Psoas muscle (tissue), 8 donors: ENCODE measurements at places on chromosomes 2 and 18. TPM values are rescaled to one million over a fixed set of nuclear protein-coding genes. Genes with fewer than 3 reads are reported as not detected.

GRCh38 chr2:239137165-239137897 is 263.5 kb downstream of the HDAC4 start:
- H3K27me3 ChIP-seq: no peaks in the 10 kb centered on the region
- no peak overlapping the region for H3K27ac ChIP-seq
- DNase-seq: peak; percentile 46
- peaks cover 99% of the 10 kb centered on the region for H3K36me3 ChIP-seq

DNA sequence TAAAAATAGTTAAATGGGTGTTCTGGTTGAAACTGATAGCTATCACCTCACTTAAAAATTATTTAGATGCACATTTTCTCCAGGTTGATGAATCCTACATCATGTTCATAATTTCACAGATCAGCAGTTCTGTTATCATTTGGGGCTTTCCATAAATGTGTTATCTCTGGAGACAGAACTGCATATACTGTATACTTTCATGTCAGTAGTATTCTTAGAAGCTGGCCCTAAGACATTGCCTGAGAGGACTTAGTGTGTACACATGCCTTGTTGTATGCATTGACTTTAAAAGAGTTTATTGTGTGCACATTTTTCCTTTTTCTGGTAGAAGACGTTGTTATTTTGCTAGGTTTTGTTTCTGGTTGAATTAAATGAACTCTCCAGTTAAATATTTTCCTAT is 41.0 kb downstream of the PIK3C3 start:
- H3K36me3 ChIP-seq: peaks cover 6% of the 10 kb centered on the region
- H3K27ac ChIP-seq: no peak overlapping the region
- H3K4me3 ChIP-seq: no peak overlapping the region
- no peak for DNase-seq
- no peaks in the 10 kb centered on the region for H3K27me3 ChIP-seq

GRCh38 chr2:111896576-111896975 is 1.8 kb upstream of the MERTK start:
- H3K36me3 ChIP-seq: no peaks in the 10 kb centered on the region
- peaks cover 5% of the 10 kb centered on the region for H3K4me1 ChIP-seq
- no peak overlapping the region for H3K4me3 ChIP-seq
- H3K27ac ChIP-seq: no peak overlapping the region
- peaks cover 5% of the 10 kb centered on the region for H3K27me3 ChIP-seq
- no peak for DNase-seq

GRCh38 chr2:32718752-32719151 is 90.9 kb downstream of the TTC27 start:
- no peaks in the 10 kb centered on the region for H3K27me3 ChIP-seq
- DNase-seq: no peak
- H3K27ac ChIP-seq: no peak overlapping the region
- H3K4me1 ChIP-seq: peaks cover 30% of the 10 kb centered on the region
- H3K4me3 ChIP-seq: no peak overlapping the region

DNA sequence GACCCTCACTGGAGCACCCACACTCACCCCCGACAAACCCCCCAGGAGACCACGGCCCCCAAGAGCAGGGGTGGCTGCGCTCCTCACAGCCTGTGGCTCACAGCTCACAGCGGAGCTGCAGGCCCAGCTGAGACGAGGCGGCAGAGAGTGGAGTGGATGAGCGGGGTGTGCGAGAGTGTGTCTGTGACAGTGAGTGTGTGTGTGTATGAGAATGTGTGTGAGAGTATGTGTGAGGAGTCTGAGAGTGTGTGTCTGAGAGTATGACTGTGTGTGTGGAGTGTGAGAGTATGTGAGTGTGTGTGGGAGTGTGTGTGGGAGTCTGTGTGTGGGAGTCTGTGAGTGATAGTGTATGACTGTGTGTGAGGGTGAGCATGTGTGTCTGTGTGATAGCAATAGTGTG is 55.3 kb upstream of the ID2 start:
- no peak overlapping the region for H3K27ac ChIP-seq
- H3K4me3 ChIP-seq: no peak overlapping the region
- no peaks in the 10 kb centered on the region for H3K36me3 ChIP-seq

DNA sequence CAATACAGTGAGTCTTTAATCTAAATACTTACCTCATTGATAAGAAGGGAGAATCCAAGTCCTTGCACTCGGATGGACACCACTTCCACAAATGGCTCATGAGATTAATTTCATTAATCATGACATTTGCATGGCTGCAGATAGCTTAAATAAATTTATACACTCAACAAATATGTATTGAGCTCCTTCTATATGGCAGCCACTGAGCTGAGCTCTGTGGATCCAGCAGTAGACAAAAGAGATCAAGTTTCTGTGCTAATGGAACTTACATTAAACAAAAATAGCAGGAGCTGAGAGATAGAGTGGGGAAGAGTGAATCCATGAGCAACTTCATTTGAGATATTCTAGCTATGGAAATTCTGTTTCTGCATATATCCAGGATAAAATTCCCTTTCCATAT is 44.4 kb downstream of the RAB27B start:
- no peaks in the 10 kb centered on the region for H3K4me1 ChIP-seq
- H3K36me3 ChIP-seq: no peaks in the 10 kb centered on the region
- H3K27ac ChIP-seq: no peak overlapping the region
- no peaks in the 10 kb centered on the region for H3K27me3 ChIP-seq
- no peak for DNase-seq

- peaks cover 29% of the 10 kb centered on the region for H3K4me1 ChIP-seq
- peaks cover 9% of the 10 kb centered on the region for H3K36me3 ChIP-seq
- peak overlapping the region; percentile 85 for H3K4me3 ChIP-seq
- H3K27me3 ChIP-seq: no peaks in the 10 kb centered on the region
- peak overlapping the region; percentile 98 for H3K27ac ChIP-seq
These were observed 809 bp downstream of the DBI start for GRCh38 chr2:119367472-119368099.

GRCh38 chr2:133143645-133144044 is 424.6 kb downstream of the NCKAP5 start:
- no peak overlapping the region for H3K4me3 ChIP-seq
- H3K27me3 ChIP-seq: no peaks in the 10 kb centered on the region
- no peaks in the 10 kb centered on the region for H3K36me3 ChIP-seq
- DNase-seq: no peak
- no peak overlapping the region for H3K27ac ChIP-seq
- no peaks in the 10 kb centered on the region for H3K4me1 ChIP-seq

- H3K27ac ChIP-seq: no peak overlapping the region
- no peaks in the 10 kb centered on the region for H3K27me3 ChIP-seq
- no peaks in the 10 kb centered on the region for H3K4me1 ChIP-seq
- peak; percentile 39 for DNase-seq
- H3K4me3 ChIP-seq: no peak overlapping the region
These were observed 79.6 kb downstream of the GLI2 start for GRCh38 chr2:120815292-120815691.

- no peak overlapping the region for H3K27ac ChIP-seq
- no peak overlapping the region for H3K4me3 ChIP-seq
- H3K27me3 ChIP-seq: no peaks in the 10 kb centered on the region
These were observed 179.6 kb upstream of the FBXO11 start for GRCh38 chr2:48085888-48086287.

- no peak overlapping the region for H3K27ac ChIP-seq
- H3K27me3 ChIP-seq: no peaks in the 10 kb centered on the region
- H3K4me1 ChIP-seq: no peaks in the 10 kb centered on the region
- H3K4me3 ChIP-seq: no peak overlapping the region
- no peaks in the 10 kb centered on the region for H3K36me3 ChIP-seq
These were observed 125.1 kb downstream of the SLC39A10 start for GRCh38 chr2:195782156-195782555.

GRCh38 chr2:27149570-27150405 is 984 bp downstream of the TCF23 start:
- H3K27ac ChIP-seq: no peak overlapping the region
- no peak overlapping the region for H3K4me3 ChIP-seq
- no peak for DNase-seq
- no peaks in the 10 kb centered on the region for H3K27me3 ChIP-seq

DNA sequence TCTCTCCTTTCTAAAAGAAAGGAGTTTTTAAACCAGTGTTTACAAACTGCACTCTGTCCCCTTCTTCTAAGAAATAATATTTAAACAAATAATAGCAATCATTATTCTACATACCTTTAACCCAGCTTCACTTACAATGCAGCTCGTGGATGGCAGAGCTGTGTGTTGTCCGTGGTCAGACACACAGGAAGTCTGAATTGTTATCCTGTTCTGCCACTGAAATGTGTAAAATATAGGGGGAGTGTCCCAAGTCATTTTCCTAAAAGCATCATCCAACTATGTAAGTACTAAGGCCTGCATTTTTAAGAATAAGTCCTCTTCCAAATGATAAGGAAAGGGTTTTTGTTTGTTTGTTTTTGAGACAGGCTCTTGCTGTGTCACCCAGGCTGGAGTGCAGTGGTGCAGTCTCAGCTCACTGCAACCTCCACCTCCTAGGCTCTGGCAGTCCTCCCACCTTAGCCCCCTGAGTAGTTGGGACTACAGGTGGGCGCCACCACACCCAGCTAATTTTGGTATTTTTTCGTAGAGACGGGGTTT is 2.7 kb upstream of the PPP4R1 start:
- H3K4me3 ChIP-seq: no peak overlapping the region
- no peak for DNase-seq
- peaks cover 21% of the 10 kb centered on the region for H3K4me1 ChIP-seq
- no peaks in the 10 kb centered on the region for H3K36me3 ChIP-seq
- no peak overlapping the region for H3K27ac ChIP-seq

GRCh38 chr2:27085673-27086089 is 891 bp upstream of the KHK start:
- no peaks in the 10 kb centered on the region for H3K27me3 ChIP-seq
- DNase-seq: peak; percentile 81
- peak overlapping the region; percentile 84 for H3K27ac ChIP-seq
- peaks cover 24% of the 10 kb centered on the region for H3K4me1 ChIP-seq
- H3K4me3 ChIP-seq: peak overlapping the region; percentile 70
- no peaks in the 10 kb centered on the region for H3K36me3 ChIP-seq

GRCh38 chr2:238053191-238053776 is 7.5 kb upstream of the SCLY start:
- H3K36me3 ChIP-seq: no peaks in the 10 kb centered on the region
- H3K27ac ChIP-seq: no peak overlapping the region
- no peaks in the 10 kb centered on the region for H3K27me3 ChIP-seq
- H3K4me1 ChIP-seq: no peaks in the 10 kb centered on the region
- no peak overlapping the region for H3K4me3 ChIP-seq

- H3K27me3 ChIP-seq: no peaks in the 10 kb centered on the region
- H3K27ac ChIP-seq: no peak overlapping the region
- no peak overlapping the region for H3K4me3 ChIP-seq
- no peaks in the 10 kb centered on the region for H3K36me3 ChIP-seq
- no peak for DNase-seq
These were observed 37.0 kb upstream of the METTL21A start for GRCh38 chr2:207662203-207662602.

- no peak for DNase-seq
- no peaks in the 10 kb centered on the region for H3K27me3 ChIP-seq
- H3K4me3 ChIP-seq: peak overlapping the region; percentile 90
- peak overlapping the region; percentile 99 for H3K27ac ChIP-seq
- peaks cover 41% of the 10 kb centered on the region for H3K36me3 ChIP-seq
These were observed 592 bp downstream of the ZNF397 start for GRCh38 chr18:35241448-35241804.

Gene EPHA4
- 5.9 TPM for total RNA-seq

Gene CPS1
- 0.55 TPM for total RNA-seq

Gene KCNIP3
- 2.0 TPM for total RNA-seq

Gene GPBAR1
- 0.25 TPM for total RNA-seq

Gene DYSF
- total RNA-seq: 114 TPM

Gene GNAL
- 30.8 TPM for total RNA-seq

Gene RAX
- total RNA-seq: not detected

Gene NR4A2
- 2.3 TPM for total RNA-seq

Gene ABCB11
- total RNA-seq: not detected

Gene KCNF1
- not detected for total RNA-seq
